ENCODE measurements at places on chromosomes 11 and 22.

DNA sequence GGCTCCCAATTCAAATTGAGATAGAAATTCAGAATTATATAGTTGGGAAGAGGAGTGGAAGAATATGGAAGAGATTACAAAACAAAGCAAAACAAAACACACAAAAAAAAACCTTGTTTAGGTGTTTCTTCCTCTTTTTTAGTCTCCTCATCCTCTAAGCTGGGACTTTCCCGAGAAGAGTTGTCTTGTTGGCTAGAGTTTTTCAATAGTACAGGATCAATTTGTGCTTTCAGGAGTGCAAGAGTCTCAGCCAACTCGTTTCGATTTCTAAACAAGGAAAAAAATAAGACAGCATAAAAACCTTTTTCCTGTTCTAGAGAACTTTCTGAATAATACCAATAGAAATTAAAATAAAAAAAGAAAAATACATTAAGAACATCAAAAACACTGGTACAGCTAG is 87.8 kb upstream of the CLNS1A start:
- no peak for DNase-seq

GRCh38 chr11:27212248-27212780 is 150.7 kb downstream of the CCDC34 start:
- no peak for DNase-seq

DNA sequence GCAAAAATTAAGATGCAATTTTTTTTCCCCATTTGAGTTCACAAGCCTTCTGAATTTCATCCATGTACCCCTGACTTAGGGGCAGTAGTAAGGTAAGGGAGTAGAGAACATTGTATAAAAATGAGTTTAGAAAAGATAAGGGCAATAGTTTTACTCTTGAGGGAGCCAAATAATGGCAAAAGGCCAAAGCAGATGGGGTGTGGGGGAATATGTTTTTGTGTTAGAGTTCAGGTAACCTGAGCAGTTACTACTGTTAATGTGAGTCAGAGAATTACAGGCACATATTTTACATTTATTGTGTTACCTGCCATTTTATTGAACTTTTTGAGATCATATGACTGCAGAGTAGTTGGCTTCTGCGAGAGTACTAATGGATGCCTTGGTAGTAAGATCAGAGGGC is 3.1 kb downstream of the EED start:
- DNase-seq: no peak

- DNase-seq: peak; percentile 6
These were observed 720 bp downstream of the UFD1 start for GRCh38 chr22:19478045-19478900.

DNA sequence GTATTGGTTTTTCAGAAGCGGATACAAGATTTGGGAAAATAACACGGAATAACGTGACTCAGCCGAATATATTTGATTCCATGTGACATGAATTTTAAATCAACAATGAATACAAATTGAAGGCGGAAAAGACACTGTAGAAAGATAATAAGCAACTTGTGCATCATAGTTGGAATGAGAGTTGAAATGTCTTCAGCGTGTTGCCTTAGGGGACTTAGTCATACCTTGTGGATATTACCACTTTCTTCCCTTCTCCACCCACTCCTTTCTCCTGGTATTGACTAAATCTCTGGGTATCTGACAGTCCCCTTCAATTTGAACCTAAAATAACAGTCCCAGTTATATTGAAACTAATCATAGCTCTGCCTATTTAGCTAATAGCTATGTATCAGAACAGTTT is 2373.1 kb upstream of the RAG2 start:
- DNase-seq: peak; percentile 22

GRCh38 chr11:47400768-47401279 is 7.6 kb upstream of the SLC39A13 start:
- DNase-seq: no peak

DNA sequence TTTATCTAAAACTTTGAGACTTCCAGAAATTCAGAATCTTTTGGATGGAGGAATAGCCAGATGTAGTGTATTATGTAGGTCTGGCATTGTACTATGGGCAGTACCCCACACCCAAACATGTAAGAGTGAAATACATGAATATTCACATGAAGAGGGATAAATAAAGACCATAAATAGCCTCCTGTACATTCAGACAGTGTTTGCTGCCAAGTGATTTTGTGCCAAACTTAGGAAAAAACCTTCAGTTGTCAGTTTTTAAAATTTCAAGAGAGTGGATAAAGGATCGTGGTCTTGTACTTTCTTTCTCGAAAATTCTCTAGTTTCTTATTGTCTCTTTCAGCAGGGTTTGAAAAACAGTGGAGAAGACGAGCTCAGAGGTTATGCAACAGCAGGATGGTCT is 150.3 kb upstream of the LARGE1 start:
- DNase-seq: no peak

GRCh38 chr11:19963697-19964387 is 196.4 kb downstream of the DBX1 start:
- DNase-seq: peak; percentile 37

- DNase-seq: no peak
These were observed 9.1 kb upstream of the TUBA8 start for GRCh38 chr22:18101536-18101935.

DNA sequence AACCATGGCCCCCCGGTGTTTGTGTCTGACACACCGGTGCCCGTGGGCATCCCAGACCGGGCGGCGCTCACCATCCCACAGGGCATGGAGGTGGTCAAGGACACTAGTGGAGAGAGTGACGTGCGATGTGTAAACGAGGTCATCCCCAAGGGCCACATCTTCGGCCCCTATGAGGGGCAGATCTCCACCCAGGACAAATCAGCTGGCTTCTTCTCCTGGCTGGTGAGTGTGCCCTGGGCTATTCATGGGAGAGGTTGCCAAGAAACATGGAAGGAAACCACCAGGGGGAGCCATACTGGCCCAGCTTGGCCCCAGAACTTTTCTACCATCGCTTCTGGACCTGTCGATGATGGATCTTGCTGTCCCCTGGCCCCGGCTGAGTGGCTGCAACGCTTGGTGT is 36.5 kb downstream of the PRDM11 start:
- peak; percentile 27 for DNase-seq

DNA sequence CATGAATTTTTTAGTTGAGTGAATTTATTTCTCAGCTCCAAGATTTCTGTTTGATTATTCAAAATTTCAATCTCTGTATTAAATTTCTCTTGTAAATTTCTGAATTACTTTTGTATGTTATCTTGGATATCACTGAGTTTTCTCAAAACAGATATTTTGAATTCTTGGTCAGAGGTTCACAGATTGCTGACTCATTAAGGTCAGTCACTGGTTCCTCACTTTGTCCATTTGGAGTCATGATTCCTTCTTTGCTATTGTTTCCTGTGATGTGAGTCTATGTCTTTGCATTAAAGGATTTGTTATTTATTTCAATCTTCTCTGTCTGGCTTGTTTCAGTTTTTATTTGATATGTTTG is 10.2 kb upstream of the IL17RA start:
- DNase-seq: peak; percentile 27

DNA sequence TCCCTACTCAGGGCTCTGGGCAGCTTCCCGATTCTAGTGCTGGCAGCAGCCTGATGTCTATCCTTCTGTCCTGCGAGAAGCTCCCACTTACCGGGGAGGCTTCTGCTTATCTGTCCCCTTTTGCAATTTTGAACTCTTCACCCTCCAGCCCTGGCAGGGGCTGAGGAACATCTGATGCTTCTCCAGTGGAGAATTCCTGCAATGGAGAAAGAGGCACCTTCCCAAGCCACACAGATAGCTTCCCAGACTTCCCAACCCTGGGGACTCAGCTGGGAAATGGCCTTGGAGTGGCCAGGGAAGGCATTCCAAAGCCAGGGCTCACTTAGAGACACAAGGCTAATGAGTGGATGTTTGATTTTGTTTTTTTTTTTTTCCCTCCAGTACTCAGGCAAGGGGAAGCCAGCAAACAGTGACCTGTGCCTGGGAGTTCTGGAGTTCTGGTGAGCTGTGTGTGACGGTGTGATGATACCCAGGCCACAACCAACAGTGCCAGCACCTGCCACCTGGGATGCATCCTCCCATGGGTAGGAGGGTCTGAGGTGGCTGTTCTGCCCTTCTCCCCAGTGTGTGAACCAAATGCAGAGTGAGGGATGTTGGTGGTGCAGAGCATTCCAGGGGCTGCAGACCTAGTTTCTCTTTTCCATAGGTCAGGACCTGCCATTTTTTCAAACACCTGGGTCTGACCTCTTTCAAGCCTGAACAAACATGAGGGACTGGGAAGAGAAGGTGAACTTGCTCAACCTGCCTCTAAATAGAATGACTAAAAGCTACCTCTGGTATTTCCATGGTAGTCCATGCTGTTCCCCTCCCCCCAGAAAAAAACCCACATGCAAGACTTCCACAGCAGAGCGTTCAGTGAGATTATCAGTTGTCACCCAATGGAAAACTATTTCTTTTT is 95.1 kb downstream of the CCDC81 start:
- peak; percentile 81 for DNase-seq

GRCh38 chr22:46957521-46957920 is 195.1 kb downstream of the TBC1D22A start:
- no peak for DNase-seq

- peak; percentile 86 for DNase-seq
These were observed 22.1 kb upstream of the SYT7 start for GRCh38 chr11:61602775-61603569.

DNA sequence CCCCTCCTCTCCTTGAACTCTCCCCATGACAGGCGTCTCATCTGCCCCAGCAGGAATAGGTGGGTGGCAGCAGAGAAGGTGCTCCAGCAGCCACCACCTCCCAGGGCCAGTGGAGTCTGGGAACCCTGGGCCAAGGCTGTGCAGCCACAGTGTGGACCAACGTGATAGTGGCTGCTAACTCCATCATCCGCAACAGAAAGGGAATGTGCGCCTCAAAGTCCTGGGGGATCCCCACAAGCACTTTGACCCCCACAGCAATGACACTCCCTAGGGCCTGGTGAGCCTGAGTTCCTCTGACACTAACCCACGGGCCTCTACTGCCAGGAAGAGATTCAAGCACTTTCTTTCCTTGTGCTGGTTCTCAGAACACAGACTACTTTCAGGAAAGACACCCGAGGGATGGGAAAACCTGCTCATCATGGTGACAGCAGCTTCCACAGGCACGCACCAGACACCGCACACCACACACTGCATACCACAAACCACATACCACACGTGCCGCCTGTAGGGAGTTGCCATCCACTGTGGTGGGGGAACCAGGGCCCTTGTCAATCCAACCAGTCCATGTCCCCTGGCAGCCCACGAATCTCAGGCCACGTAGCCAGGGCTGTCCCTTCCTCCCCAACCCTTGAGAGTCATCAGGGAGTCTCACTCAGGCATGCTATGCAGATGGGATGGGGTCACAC is 3.4 kb upstream of the SLC25A1 start:
- DNase-seq: peak; percentile 45

DNA sequence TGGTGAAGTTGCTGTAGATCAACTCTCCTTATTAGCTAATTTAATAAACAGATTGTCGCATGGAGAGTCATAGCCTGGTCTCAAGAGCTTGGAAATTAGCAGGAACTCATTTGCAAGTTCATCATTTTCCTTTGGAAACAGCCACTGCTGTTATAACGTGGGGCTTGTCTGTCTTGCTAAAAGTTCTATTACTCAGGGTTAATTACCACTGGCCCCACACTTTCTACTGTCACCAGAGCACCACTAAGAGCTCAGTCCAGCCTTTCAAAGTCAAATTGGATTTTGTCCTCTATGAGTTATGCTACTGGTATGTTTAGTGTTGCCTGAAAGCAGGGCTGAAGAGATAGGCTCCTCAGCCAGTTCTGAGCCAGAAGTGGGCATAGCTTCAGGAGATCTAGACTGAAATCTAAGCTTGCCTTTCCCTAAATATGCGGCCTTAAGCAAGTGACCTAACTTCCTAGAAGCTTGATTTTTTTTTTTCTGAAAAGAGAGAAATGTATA is 292.2 kb downstream of the INSC start:
- DNase-seq: no peak

GRCh38 chr11:68923614-68924013 is 19.9 kb downstream of the IGHMBP2 start:
- DNase-seq: no peak

- DNase-seq: no peak
These were observed 1598.1 kb downstream of the FAM181B start for GRCh38 chr11:81135570-81135969.

- no peak for DNase-seq
These were observed 11.8 kb downstream of the C11orf87 start for GRCh38 chr11:109433753-109434256.

DNA sequence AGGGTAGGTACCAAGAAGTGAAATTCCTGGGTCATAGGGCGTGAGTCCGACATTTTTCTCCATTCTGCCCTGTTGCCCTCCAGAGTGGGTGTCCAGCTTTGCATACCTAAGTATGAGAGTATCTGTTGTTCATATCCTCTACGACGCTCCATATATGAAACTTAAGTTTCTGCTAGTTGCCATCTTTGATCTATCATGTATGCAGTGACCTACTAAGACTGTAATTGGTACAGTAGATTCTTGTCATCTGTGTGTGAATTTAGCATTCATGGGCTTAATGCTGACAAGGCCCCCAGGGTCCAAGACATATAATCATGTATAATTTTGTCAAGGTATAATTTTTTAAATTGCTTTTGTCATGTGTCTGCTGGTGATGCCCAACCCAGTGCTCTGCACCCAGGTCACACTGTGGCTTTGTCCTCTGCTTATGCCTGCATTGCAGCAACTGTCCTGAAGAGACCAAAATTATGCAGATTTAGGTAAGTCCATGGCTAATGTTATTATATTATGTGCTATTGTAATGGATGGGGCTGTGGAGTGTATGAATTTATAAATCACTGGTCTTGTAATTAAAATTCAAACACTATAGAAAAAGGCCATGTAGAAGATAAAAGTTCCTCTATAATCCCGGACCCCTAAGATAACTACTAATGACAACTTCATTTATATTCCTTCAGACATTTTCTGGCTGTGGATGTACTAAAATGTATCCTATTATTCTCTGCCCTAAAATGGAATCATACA is 12.2 kb downstream of the NEAT1 start:
- no peak for DNase-seq

GRCh38 chr22:38732251-38732815 is 23.5 kb downstream of the SUN2 start:
- DNase-seq: no peak

GRCh38 chr11:112355726-112356125 is 95.1 kb upstream of the PLET1 start:
- DNase-seq: no peak

GRCh38 chr22:24175160-24175808 is 6.0 kb upstream of the SUSD2 start:
- DNase-seq: peak; percentile 76

- DNase-seq: no peak
These were observed 35.5 kb upstream of the RASSF10 start for GRCh38 chr11:12973528-12974181.

DNA sequence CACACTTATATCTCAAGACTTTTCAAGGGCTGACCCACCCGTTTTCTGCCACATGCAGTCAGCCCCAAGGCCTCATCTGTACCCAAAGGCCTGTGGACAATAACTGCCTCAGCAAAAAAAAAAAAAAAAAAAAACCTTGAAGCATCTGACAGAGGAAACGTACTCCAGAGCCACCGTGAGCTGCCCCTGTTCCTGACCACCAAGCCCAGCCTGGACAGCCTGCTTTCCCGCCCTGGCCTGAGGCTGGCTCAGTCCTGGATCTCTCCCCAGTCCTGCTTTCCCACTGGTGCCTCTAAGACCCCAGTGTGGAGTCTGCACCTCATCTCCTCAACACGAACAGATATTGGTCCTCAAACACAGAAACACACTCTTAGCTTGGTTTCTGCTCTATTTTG is 66.5 kb downstream of the SLC35F2 start:
- no peak for DNase-seq

- peak; percentile 20 for DNase-seq
These were observed 393 bp downstream of the ST13 start for GRCh38 chr22:40855979-40856512.

Data from fibroblast of skin of back (primary cell).